ENCODE measurements at places on chromosomes 1 and 21.

DNA sequence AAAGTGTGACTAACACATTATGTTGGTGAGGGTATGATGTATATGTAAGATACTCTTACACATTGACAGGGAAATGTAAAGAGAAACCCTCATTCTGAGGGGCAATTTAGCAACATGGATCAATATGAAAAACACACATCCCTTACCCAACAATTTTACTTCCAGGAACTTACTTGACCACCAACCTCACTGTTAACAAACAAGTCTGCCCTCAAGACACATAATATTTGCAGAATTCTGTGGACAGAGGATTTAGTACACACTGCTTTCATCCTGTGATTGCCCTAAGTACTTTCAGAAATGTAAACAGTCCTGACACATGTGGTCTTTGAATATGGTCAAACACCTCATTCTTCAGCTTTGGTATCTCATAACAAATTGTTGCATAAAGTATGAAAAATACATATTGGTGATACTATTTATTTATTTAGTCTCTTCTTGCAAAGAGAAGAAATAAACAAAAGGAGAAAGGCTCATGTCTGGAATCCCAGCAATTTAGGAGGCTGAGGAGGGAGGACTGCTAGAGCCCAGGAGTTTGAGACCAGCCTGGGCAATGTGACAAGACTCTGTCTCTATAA is 6.9 kb downstream of the USP48 start:
- DNase-seq, result peak; percentile 64

GRCh38 chr1:224378855-224379631 is 22.4 kb downstream of the CNIH4 start:
- DNase-seq, result no peak

DNA sequence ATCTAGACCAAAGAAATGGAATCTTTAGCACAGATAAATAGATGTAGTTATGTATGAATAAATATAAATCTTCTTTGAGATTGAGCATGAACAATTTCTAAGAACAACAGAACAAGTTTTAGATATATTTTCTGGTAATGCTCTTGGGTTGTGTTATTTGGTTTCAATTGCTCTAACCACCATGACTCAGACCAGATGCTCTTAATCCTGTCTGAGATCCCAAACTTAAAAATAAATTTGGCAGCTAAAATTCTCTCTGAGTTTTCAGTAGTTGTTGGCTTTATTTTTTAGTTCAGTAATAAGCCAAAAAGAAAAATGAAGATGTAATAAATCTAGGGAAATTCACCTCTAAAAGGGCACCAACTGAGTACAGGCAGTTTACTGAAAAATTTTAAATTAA is 1693.4 kb downstream of the NCAM2 start:
- no peak for DNase-seq

- DNase-seq, result no peak
Measured at GRCh38 chr21:33997436-33997835, 75.9 kb upstream of the MRPS6 start.

GRCh38 chr1:110196917-110197765 is 13.0 kb upstream of the KCNC4 start:
- DNase-seq, result peak; percentile 71

DNA sequence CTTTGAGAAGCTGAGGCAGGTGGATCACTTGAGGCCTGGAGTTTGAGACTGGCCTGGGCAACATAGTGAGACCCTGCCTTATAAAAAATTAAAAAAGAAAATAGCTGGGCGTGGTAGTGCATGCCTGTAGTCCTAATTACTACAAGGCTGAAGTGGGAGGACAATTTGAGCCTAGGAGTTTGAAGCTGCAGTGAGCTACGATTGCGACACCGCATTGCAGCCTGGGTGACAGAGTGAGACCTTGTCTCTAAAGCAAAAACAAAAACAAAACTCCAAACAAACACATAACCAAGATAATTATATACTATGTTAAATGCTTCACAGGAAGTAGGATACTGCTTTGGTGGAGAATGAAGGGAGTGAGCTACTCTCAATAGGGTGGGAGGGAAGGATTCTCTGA is 5.4 kb upstream of the PAFAH2 start:
- no peak for DNase-seq

- no peak for DNase-seq
Measured at GRCh38 chr21:45867041-45867666, 114.4 kb upstream of the COL6A1 start.

- no peak for DNase-seq
Measured at GRCh38 chr1:25067518-25068251, 137.6 kb upstream of the RUNX3 start.

GRCh38 chr1:77039739-77040138 is 172.5 kb downstream of the ST6GALNAC5 start:
- DNase-seq, result peak; percentile 96

All from adipocyte (in vitro differentiated cells).